ENCODE measurements at places on chromosomes 5 and 9.

- peak; percentile 26 for DNase-seq
Observed at GRCh38 chr5:18281947-18282581, 647.8 kb downstream of the TAF11L14 start.

- DNase-seq, result no peak
Observed at GRCh38 chr5:81788329-81788728, 37.4 kb upstream of the SSBP2 start.

GRCh38 chr5:159801303-159801702, 115.0 kb upstream of the ADRA1B start:
- no peak for DNase-seq

DNA sequence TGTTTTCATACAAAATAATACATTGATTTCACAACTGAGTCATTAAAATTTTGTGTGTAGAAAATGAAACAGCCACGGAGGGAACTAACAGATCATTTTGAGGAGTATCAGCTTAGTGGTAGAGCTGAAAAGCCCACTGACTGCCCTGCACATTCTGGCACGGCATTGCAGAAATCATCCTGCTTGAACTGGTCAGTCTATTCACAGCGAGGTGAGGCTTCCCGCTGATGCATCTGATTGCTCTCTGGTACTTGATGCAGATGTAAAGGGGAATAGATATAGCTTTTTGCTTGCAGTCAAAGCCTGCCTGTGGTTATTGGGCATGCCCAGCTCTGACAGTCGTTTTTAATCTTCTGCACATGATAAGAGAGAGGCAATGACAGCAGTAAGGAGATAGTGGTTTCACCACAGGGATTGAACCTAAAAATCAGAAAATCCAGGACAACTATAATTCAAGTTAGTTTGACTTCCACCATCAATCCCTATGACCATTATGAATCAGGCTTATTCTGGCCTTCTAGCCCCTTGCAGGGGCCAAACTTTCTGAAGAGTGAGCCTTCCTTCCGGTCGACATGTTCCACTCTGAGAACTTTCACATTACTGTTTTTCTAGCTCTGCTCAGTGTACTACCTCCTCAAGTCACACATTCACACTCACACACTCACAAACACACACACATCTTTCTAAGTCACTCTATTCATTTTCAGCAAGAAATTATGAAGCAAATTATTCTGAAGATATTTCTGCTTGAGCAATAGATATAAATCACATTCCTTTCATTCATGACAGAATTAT, 782.8 kb upstream of the NUDT12 start:
- no peak for DNase-seq

- no peak for DNase-seq
Observed at GRCh38 chr5:150079909-150080461, 6.4 kb downstream of the CSF1R start.

- DNase-seq, result no peak
Observed at GRCh38 chr5:61625681-61626621, 293.9 kb downstream of the ZSWIM6 start.

All from KBM-7 (cell line).